Airway epithelial cell (primary cell): ENCODE measurements at places on chromosomes 4 and X. TPM values are rescaled to one million over a fixed set of nuclear protein-coding genes. Genes with fewer than 3 reads are reported as not detected.

Gene KLHL13
- total RNA-seq, result 8.1 and 11.5 TPM in 2 replicates

Gene FSTL5
- total RNA-seq, result under 0.01 TPM in 1 of 2 replicates, not detected in the other

Gene PDZD4
- 0.14 TPM in 1 of 2 replicates, not detected in the other for total RNA-seq

Gene MAGEE1
- total RNA-seq, result 2.5 TPM in 2 replicates

Gene TMEM150C
- total RNA-seq, result 0.42 and 0.65 TPM in 2 replicates

Gene PPM1K
- 3.2 and 9.0 TPM in 2 replicates for total RNA-seq

Gene NPY5R
- total RNA-seq, result not detected in 2 replicates

Gene NPY2R
- total RNA-seq, result not detected in 2 replicates

Gene BMP3
- 0.05 TPM in 1 of 2 replicates, not detected in the other for total RNA-seq

Gene DNAAF6
- not detected in 2 replicates for total RNA-seq

Gene TEX13D
- not detected in 2 replicates for total RNA-seq

Gene FAM199X
- total RNA-seq, result 14.5 and 18.4 TPM in 2 replicates
